H54 (cell line): ENCODE measurements at places on chromosomes 13 and 19.

DNA sequence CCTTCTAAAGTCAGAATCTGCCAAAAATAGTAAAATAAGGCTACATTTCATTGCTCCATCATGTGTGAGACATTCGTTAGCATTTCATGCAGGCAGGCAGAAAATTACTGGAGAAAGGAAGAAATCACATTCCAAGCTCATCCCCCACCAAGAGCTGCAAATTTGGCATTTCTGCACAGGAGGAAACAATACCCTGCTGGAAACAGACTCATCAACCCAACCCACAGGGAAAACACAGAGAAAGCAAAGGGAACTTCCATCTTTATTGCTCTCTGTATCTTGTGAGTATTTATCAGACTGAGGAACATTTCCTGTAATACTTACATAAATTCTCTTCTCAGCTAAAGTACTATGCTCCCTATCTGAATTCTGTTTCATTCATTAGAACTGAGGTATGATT lies 95.7 kb downstream of the KCTD12 start:
- DNase-seq, result no peak

GRCh38 chr13:81406639-81407292 lies 1065.8 kb upstream of the SPRY2 start:
- DNase-seq, result no peak

GRCh38 chr19:7860714-7861618 lies 13.2 kb downstream of the PRR36 start:
- no peak for DNase-seq

DNA sequence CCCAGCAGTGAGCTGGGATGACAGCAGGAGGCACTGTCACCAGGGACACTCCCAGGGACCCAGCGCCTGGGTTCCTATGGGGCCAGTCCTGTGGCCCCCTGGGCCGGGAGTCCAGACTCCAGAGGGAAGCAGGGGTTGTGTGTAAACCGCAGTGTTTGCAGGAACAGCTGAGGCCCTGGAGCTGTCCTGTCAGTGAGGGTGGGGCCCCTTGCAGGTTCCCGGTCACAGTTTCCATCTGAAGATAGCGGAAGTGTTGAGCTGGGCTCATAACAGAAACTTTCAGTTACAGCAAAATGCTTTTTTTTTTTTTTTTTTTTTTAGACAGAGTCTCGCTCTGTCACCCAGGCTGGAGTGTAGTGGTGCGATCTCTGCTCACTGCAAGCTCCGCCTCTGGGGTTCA lies 17.7 kb upstream of the CSNK1G2 start:
- DNase-seq, result no peak

GRCh38 chr19:51367565-51368365 lies 1.0 kb downstream of the CLDND2 start:
- peak; percentile 77 for DNase-seq

- DNase-seq, result no peak
Observed at GRCh38 chr19:3131168-3131567, 4.7 kb upstream of the GNA15 start.

DNA sequence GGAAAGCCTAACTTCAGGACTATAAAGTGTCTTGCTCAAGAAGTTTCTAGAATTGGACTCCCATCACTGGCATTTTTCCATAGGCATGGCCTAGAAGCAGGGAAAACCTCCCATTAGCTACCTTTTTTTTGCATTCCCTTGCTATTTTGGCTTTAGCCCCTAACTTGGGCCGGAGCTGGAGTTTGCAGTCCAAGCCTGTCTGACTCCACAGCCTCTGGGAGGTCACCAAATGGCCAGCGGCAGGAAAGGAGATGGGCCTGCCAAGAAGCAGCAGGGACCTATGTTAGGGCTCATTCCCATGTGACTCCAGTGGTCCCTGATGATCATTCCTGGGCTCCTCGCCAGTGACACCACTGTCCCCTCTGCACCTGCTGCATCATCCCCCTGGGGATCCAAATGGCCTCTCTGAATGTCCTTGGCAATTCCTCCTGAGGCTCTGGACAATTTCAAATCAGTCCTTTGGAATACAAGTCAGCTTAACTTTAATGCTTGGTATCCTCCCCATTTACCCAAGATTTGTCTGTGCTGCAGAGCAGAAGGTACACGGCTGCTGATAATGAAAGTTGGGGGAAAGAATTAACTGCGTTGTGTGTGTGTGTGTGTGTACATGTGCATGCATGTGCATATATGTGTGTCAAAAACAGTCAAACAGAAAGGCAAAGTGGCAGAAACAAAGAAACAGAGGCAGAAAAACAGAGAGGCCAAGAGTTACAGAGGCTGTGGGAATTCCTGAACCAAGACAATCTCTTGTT lies 69.8 kb upstream of the SERP2 start:
- DNase-seq, result no peak

GRCh38 chr19:41784312-41784711 lies 12.1 kb upstream of the CEACAM3 start:
- DNase-seq, result no peak

GRCh38 chr19:51660975-51661600 lies 14.5 kb upstream of the SIGLEC14 start:
- peak; percentile 45 for DNase-seq

DNA sequence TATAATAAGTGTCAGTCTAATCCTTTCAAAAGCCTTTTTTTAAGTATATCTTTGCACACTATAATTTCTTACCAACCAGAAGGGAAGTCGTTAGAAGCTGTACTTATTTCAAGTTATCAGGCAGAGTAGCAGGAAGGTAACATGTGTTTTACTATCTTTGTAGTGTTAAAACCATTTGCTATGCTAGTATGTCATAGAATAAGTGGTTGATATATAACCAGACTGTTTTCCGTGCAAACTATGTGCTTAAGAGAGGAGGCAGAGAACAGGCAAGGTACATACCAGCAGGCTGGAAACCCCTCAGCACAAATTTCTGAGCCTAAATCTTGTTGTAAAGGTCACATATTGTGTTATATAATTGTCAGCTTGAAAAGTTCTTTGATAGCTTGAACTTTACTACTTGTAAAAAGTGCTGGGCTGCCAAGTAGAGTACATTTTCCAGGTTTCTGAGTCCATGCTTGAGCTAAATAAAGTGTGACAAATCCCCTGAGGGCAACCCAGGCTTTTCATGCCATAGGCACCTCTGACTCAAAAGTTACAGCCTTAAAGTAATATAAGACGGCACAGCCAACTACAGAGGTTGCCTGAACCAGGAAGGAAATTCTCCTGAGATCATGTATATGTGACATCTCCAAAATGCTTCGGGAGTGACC lies 1297.4 kb downstream of the PCDH9 start:
- no peak for DNase-seq

- no peak for DNase-seq
Observed at GRCh38 chr19:42249149-42249750, 5.7 kb downstream of the ERF start.

- no peak for DNase-seq
Observed at GRCh38 chr13:22061371-22061805, 390.5 kb downstream of the FGF9 start.

DNA sequence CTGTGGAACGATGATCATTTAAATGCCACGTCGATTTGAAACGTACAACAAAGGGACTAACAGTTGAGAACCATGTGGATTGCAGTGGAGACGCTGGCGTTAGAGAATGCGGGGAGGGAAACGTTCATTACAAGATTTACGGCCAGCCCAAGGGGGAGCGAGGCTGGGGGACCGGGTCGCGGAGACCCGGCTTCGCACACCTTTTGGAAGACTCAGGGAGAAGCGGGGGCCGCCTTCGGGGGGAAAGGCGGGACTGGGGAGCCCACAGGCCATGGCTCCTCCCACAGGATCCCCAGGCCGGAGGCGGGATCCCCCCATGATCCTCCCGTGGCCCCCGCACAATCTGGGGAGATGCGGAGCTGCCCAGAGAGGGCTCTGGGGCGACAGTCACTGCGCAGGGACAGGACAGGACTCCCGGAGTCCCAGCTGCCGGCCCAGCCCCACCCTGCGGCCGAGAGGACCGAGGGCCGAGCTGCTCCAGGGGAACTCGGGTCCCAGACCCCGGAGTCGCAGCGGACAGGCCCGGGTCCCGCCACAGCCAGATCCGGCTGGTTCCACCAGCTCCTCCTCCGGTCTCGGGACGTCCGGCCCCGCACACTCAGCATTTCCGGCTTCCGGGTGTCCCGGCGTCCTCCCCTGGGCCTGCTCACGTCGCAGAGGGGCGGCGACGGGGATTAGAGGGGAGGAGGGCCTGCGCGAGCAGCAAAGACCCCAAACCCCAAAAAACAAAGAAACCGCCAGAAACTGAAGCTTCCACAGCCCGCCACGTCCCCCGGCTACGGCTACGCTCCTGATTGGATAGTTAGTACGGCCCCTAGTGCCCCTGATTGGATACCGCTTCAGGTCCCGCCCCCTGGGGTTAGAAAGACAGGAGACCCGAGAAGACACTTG lies 21.1 kb upstream of the OR10H1 start:
- DNase-seq, result peak; percentile 80

DNA sequence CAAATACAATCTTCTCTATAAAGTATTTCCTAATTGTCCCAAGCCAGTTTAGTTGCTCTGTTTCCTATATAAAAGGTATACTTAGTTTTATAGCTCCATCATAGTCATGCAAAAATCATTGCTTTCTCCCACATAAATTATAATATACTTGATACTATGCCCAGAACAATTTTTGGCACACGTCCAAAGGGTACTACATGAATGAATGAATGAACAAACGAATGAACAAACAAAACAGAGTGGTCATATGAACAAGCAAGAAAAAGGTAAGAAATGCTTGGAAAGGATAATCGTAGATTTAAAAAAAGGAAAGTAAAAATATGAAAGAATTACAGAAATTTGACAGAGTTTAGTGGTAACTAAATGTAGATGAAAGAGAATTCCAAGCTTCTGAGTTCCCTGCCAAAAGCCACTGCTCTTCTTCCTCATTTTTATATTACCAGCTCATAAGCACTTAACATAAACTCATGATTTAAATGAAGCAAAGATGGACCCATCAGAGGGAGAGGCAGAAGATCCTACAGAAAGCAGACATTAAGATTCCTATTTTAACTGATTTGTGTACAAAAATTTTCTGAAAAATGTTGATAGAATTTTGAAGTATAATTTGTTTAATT lies 123.2 kb downstream of the ENOX1 start:
- DNase-seq, result no peak

DNA sequence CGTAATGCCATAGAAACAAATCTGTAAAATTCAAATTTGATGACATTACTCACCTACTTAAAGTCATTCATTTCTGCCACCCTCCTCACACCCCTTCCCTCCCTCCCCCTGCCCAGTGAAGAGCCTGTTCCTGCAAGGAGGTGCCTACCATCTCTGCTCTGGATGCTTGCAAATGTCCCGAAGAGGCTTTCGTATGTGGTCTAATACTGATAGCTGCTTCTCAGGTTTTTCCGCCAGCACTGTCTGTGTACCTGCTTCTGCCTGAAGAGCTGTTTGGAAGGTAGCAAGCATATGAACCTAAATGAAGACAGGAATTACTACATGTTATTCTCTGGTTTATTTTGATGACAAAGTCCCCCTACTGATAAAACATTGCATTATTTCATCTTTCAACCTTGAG lies 57.1 kb downstream of the GPALPP1 start:
- no peak for DNase-seq

DNA sequence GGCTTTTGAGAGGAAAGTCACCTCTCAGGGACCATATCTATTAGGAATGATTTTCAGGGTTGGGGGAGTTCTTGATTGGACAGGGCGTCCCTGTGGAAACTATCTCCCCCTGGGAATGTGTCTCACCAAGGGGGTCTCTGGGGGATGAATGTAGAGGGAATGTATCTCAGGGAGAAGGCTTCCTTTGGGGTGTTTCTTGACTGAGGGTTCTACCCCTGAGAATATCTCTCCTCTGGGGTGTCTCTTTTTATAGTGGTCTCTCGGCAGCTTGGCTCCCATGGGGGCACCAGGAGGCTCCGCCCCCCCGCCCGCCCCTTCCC lies 1.0 kb downstream of the RTBDN start:
- no peak for DNase-seq

DNA sequence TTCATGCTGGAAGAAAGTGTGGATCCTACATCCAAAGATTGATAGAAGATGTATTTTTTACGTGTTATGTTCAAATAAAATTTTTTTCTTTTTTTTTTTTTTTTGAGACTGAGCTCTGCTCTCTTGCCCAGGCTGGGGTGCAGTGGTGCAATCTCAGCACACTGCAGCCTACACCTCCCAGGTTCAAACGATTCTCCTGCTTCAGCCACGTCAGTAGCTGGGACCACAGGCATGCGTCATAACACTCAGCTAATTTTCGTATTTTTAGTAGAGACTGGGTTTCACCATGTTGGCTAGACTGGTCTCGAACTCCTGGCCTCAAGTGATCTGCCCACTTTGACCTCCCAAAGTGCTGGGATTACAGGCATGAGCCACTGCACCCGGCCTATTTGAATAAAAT lies 65.7 kb downstream of the KLF12 start:
- DNase-seq, result no peak

GRCh38 chr13:53276265-53276664 lies 247.7 kb downstream of the OLFM4 start:
- DNase-seq, result no peak

DNA sequence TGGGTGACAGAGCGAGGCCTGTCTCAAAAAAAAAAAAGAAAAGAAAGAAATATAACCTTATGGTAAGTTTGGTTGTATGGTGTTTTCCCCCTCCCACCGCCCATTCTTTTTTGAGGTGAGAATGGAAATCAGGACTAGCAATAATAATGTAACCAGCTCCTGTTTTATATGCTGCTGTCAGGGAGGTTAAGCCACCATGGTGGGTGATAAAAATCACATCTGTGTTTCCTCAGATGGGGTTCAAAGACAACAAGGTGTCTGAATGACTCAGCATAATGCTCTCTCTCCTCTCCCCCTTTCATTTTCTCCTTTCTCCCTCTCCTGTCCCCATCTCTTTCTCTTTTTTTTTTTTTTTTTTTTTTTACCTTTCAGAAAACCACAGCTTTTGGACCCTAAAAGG lies 28.3 kb upstream of the GARRE1 start:
- no peak for DNase-seq

DNA sequence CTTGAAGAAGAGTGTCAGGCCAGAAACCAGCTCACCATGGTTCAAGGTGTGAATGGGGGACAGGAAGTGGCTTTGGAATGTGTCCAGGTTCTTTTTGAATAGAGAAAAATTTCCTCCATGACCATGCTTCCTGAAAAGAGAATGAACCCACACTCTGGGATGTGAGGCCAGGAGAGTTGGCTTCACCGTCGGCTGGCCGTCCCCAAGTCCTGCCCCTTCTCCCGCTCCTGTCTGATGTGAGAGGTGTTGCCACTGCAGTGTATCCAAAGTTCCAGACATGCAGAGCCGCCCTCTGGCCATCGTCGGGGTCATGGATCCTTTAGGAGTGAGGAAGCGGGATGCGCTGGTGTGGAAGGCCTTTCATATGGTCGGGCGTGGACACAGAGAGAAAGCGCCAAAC lies 101.2 kb downstream of the COL4A2 start:
- no peak for DNase-seq
